NCI-H1105 treated with DMSO at 0.1 percent for 48 hours (cell line): ENCODE measurements at places on chromosomes 11 and 22.

DNA sequence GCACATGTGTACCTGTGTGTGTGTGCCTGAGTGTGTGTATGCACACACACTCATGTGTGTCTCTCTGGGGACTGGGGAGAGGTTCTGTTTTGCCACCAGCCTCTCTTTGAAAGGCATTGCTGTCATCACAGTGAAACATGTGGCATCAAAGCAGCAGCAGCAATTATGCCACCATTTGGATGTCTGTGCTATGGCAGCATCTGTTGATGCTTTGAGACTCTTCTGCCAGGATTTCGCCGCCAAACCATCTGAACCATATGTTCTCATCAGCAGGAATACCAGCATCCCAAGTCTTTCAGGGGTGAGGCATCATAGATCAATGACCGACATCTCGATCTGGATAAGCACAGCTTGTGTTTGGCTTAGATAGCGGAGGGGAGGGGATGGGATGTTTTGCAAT lies 168.6 kb downstream of the FAT3 start:
- DNase-seq = no peak

GRCh38 chr11:36385121-36385970 lies 89.3 kb downstream of the PRR5L start:
- no peak for DNase-seq

GRCh38 chr11:12083380-12083779 lies 27.0 kb upstream of the MICAL2 start:
- DNase-seq = no peak

GRCh38 chr11:111344032-111344431 lies 35.0 kb downstream of the POU2AF1 start:
- no peak for DNase-seq

DNA sequence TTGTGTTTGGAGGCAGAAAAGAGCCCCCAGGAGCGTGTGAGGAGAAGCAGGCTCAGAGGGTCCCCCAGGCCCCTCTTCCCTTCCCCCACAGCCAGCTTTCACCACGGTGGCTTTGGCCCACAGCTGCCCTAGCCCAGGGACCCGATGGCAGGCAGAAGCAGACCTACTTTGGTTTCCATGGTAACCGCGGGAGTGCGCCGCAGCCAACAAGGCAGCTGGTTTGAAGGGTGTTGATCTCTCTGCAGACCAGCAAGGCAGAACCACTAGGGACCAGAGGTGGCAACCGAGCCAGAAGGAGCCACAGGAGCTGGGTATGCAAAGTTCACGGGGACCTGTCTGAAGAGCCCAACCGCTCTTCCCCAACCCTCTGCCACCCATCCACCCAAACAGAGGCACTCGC lies 69.4 kb downstream of the BUD13 start:
- DNase-seq = peak; percentile 93

- no peak for DNase-seq
Measured at GRCh38 chr11:33006010-33006409, 9.7 kb upstream of the DEPDC7 start.

DNA sequence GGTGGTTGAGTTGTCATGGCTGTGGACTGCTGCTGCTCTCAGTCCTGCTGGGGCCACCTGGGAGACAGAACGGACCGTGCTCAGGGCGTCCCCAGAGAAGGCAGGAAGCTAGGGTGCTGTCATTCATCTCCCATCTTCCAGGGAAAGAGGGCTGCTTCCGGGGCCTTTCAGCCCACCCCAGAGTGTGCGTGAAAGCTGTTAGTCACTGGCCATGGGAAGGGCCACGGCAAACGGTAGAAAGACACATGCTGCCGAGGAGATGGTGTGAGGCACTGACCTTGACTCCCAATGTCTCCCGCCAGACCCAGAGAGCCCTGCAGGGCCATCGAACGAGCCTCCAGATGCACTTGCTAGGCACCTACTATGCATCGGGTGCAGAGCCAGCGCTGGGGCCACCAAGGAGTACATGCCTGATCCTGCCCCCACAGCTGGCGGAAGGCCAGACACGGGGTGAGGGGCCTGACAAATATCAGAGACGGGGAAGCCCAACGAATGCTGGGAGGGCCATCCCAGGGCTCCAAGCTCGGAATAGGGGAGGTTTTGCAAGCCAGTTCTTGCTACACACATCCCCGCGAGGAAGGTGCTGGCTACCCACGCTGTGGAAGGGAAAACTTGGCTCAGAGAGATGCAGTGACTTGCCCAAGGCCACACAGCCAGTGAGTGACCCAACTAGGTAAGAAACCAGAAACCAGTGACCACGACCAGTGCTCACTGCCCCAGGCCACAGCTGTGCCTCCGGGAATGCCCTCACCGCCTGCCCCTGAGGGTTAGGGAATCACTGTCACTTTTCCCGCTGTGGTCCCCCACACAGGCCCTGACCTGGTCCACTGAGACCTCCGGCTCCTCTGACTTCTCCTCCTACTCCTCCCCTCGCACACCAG lies 10.1 kb downstream of the RAC2 start:
- no peak for DNase-seq

- DNase-seq = peak; percentile 39
Measured at GRCh38 chr22:26648528-26649388, 8.6 kb upstream of the MIAT start.
